ENCODE measurements at places on chromosomes 5 and 9. TPM values are rescaled to one million over a fixed set of nuclear protein-coding genes. Genes with fewer than 3 reads are reported as not detected.

Gene KCTD16
- 0.60 TPM for total RNA-seq

Gene SLC36A3
- not detected for total RNA-seq

DNA sequence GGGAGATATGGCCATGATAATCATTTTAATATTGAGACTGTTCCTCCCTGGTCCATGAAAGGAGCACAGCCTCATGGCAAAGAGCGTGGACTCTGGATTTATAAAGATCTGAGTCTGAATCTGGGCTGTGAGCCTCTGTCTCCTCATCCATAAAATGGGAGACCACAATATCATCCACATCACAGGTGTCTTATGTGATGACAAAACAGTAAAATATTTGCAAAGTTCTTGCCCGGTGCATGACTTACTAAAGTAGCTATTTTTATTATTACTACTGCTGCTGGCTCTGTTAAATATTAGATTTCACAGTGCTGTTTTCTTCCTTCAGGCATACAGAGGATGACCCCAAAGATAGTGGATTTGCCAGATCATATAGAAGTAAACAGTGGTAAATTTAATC lies 74.1 kb downstream of the TEK start:
- no peak for DNase-seq
- no peak overlapping the region for H3K27ac ChIP-seq
- no peak overlapping the region for H3K4me3 ChIP-seq
- no peaks in the 10 kb centered on the region for H3K27me3 ChIP-seq
- H3K4me1 ChIP-seq, result peaks cover 5% of the 10 kb centered on the region

DNA sequence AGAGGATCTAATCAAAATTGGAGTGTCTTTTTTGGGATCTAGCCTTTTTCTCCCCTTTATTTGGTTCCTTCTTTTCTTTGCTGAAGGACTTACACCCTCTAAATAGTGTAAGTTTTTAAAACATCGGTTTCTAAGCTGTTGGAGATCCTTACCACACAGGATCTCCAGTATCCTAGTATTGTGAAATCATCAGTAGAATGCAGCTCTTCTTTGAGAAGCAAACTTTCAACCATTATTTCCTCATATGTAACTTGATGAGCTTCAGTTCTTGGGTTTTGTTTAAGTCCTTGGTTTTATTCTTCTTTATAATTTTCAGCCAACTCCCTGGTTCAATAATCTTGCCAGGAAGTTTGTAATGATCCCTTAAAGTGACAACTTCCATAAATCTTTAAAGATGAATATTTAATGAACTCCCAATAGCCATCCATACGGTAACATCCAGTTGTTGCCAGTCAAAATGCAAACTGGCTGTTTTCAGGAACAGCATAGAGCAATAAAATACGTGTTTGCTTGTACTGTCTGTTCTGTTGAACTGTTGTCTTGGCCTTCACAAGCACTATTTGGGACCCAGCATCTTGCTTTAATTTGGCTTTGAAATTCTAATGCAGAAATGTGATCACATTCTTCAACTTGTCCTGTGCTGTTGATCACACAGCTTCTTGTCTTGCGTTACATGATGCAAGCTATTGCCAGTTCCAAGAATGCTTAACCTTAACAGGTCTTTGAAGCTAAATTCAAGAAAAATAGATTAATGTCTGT lies 34.8 kb upstream of the TTC23L start:
- peaks cover 19% of the 10 kb centered on the region for H3K36me3 ChIP-seq
- H3K4me1 ChIP-seq, result no peaks in the 10 kb centered on the region
- no peak overlapping the region for H3K4me3 ChIP-seq
- H3K27me3 ChIP-seq, result no peaks in the 10 kb centered on the region

- DNase-seq, result peak; percentile 19
- H3K4me1 ChIP-seq, result no peaks in the 10 kb centered on the region
- H3K36me3 ChIP-seq, result no peaks in the 10 kb centered on the region
- H3K27ac ChIP-seq, result no peak overlapping the region
Observed at GRCh38 chr5:73005886-73006285, 50.0 kb downstream of the FCHO2 start.

DNA sequence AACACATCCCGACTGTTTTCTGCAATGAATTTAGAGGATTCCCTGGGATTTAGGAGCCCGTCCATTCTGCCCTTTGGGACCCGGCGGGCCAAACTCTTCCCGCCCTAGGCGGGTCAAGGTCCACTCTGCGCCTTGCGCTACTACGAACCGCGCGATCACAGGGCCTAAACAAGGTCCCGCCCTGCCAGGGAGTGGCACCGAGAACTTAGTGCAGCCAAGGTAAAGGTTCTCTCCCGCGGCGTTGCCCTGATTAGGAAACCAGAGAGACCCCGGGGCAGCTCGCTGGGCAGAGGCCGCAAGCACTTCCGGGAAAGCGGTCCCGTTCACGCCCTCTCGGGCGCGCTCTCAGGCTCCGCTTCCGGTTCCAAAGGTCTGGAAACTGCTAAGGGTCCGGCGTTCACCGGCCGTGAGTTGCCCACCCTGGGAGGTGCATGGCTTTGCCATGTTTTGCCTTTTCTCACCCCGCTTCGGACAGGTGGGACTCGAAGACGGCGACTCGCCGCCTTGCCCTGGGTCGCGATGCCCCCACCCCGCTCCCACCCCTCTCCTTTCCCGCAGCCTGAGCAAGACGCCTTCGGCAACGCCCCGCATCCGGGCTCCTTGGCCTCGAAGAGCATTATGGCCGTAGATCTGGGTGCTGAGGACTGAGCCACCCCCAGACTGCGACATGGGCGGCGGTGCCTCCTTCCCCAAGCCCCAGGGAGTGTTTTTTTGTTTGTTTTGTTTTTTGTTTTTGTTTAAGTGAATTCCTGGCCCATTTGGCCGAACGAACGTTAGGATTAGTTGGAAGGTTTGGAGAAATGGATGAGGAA lies 23.4 kb downstream of the HNRNPK start:
- DNase-seq, result peak; percentile 80
- H3K36me3 ChIP-seq, result peaks cover 32% of the 10 kb centered on the region
- H3K4me3 ChIP-seq, result peak overlapping the region; percentile 36
- H3K4me1 ChIP-seq, result no peaks in the 10 kb centered on the region

GRCh38 chr5:156640691-156641241 lies 209.3 kb upstream of the PPP1R2B start:
- DNase-seq, result peak; percentile 44
- H3K4me1 ChIP-seq, result no peaks in the 10 kb centered on the region
- no peak overlapping the region for H3K4me3 ChIP-seq
- no peaks in the 10 kb centered on the region for H3K27me3 ChIP-seq
- no peaks in the 10 kb centered on the region for H3K36me3 ChIP-seq
- H3K27ac ChIP-seq, result no peak overlapping the region

DNA sequence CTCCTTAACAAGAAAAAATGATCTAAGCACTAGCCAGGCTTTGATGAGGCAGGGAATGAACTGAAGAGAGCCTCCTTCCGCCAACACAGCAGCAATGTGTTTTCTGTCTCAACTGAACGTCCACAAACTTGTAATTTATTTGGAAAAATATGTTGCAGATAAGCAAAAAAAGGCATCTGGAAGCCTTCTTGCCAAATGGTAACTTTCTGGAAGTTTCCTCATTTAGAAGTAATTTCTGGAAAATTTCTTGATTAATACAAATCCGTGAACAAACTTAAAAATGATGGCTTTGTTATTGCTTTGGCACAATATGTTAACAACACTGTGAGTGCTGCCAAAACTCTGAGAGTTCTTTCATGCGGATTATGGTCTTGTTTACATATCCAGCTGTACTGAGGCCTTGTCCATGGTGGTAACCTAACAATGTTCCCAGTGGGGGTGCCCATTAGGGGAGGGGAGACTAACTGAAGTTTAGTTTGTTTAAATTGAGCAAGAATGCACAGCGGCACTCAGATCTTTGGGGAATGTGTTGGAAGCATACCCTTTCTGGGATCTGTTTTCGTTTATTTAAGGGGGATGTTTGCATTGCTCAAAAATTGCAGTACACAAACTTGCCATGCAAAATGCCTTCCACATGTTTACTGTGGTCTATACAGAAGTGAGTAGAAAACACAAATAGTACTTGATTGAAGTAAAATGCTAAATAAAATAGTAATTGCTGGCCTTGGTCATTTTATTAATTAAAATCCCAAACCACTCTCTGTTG lies 334.7 kb downstream of the NR2F1-AS1 start:
- H3K4me3 ChIP-seq, result no peak overlapping the region
- no peaks in the 10 kb centered on the region for H3K36me3 ChIP-seq
- H3K27me3 ChIP-seq, result no peaks in the 10 kb centered on the region
- no peak overlapping the region for H3K27ac ChIP-seq
- H3K4me1 ChIP-seq, result no peaks in the 10 kb centered on the region
- DNase-seq, result no peak

DNA sequence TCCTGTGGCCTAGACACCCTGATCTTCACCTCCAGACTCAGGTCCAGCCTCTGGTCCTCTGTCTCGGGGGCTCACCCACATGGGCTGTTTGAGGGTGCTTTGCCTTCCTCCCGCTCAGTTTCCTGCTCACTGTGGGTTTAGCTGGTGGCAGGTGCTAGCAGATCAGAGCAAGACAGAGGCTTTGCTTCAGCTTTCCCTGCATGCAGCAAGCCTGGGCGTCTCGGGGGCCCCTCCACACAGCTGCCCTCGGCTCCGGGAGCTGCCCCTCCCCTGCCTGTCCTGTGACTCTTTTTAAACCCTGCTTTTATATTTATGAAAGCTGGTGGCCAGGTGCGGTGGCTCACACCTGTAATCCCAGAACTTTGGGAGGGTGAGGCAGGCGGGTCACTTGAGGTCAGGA lies 14.6 kb downstream of the MRPL36 start:
- no peaks in the 10 kb centered on the region for H3K4me1 ChIP-seq
- H3K36me3 ChIP-seq, result no peaks in the 10 kb centered on the region
- H3K27ac ChIP-seq, result no peak overlapping the region
- DNase-seq, result no peak
- no peak overlapping the region for H3K4me3 ChIP-seq

GRCh38 chr5:95393279-95393678 lies 2.1 kb downstream of the FAM81B start:
- H3K4me1 ChIP-seq, result no peaks in the 10 kb centered on the region
- H3K4me3 ChIP-seq, result no peak overlapping the region
- no peak overlapping the region for H3K27ac ChIP-seq

DNA sequence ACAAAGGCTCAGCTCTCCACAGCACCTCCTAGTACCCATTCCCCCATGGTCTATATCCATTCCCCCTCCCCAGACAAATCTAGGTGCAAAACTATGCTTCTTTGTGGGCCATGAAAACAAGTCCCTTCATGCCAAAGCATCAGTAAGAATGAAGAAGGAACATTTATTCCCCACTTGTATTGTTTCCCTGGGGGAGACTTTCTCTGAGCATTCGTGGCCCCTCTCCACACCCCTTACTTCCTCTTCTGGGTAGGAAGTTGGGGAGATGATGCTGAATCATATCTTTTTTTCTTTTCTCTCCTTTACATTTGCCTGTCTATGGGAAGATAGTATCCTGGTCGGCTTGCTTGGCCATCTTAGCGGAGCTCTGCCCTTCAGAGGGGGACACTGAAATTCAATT lies 246.8 kb downstream of the NSG2 start:
- DNase-seq, result no peak
- no peaks in the 10 kb centered on the region for H3K36me3 ChIP-seq
- no peaks in the 10 kb centered on the region for H3K27me3 ChIP-seq
- no peak overlapping the region for H3K4me3 ChIP-seq

Gene FOXD4L5
- total RNA-seq, result not detected

Gene FGFR4
- 99.9 TPM for total RNA-seq

DNA sequence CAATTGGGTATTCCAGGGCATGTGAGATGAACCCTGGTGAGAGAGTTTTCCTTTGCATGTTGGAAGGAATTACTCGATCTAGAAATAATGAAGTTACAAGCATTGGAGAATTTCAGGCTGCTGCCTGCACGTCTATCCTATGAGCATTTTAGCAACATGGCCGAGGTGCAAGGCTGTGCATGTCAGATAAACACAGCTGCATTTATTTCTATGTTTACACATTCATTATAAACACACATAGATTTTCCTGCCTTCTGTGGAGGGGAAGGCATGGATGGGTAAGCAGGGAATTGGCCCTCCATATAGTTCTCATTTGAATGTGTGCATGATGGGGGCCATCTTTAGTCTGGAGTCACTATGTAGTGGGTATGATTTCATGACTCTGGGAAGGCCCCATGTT lies 42.3 kb downstream of the AOPEP start:
- no peak overlapping the region for H3K4me3 ChIP-seq
- DNase-seq, result peak; percentile 30
- H3K27me3 ChIP-seq, result no peaks in the 10 kb centered on the region
- H3K4me1 ChIP-seq, result no peaks in the 10 kb centered on the region
- peaks cover 2% of the 10 kb centered on the region for H3K36me3 ChIP-seq

GRCh38 chr5:155886311-155887031 lies 440.5 kb upstream of the SGCD start:
- no peak overlapping the region for H3K4me3 ChIP-seq
- no peak overlapping the region for H3K27ac ChIP-seq
- no peaks in the 10 kb centered on the region for H3K36me3 ChIP-seq
- no peaks in the 10 kb centered on the region for H3K27me3 ChIP-seq

GRCh38 chr5:38456657-38457399 lies 99.6 kb downstream of the LIFR start:
- H3K27me3 ChIP-seq, result peaks cover 94% of the 10 kb centered on the region
- H3K4me1 ChIP-seq, result no peaks in the 10 kb centered on the region
- no peak overlapping the region for H3K4me3 ChIP-seq

Measured in left lung (tissue), 14 donors.